ENCODE measurements at places on chromosomes 7 and 10.

DNA sequence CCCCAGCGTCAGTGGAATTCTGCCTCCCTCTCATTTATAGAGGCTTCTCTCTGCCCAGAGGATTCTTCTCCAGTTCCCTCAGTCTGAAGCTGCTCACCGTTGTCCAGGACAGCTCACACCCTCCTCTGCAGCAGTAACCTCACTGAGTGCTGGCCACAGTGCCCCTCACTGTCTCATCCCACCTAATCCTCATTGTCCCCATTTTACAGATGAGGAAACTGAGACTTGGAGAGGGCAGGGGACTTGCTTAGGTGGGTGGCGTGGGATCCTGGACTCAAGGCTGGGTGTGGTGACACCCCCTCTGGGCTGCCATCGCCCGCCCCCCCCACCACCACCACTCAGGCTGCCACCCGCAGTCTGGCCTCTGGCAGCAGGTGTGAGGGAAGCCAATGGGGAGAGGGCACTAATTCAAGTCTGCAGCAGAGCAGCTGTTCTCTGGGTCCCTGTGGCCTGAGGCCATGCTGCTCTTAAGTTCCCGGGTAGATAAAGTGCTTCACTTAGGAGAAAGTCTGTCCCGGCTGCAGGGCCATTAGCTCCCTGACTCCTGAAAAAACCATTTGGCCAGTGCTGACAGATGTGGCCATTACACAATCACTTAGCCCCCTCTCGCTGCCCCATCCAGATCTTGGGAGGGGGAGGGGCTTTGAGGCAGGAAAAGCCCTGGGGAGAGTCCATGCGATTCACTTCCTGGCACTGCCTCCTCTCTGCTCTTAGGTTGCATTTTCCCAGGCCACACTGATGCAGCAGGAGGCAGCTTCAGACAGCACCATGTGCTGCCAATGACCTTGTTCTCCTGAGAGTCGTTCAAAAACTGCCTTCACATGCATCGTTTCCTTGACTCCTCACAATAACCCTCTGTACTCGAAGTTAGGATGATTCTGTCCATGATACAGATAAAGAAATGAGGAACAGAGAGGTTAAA, 36.3 kb downstream of the DRGX start:
- peak; percentile 96 for DNase-seq

GRCh38 chr7:42611289-42611928, 300.5 kb downstream of the C7orf25 start:
- no peak for DNase-seq

DNA sequence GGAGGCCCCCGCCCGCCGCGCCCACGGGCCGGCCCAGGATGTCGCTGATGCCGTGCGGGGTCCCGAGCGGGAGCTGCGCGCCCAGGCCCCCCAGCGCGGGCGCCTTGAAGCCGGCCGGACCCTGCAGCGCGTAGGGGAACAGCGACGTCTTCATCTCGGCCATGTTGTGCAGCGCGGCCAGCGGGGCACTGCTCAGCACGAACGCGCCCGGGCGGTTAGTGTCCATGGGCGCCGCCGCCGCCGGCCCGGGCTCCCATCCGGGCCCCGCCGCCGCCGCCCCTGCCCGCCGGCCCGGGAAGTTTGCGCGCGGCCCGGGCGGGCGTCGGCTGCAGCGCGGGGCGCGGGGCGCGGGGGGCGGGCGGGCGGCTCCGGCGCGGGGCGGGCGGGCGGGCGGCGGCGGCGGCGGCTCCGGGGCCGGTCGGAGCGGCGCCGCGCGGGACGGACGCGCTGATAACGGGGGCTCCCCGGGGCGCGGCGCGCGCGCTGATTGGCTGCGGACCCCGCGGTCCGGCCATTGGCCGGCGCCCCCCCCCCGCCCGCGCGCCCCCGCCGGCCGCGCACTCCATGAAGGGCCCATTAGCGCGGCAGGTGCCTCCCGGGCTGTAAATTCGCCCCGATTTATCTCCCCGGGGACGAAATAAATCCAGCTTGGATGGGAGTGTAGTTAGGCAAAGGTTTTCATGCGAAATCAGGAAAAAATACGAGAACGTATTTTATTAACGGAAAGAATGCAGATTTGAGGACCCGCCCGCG, at the start of gene NKX6-2:
TSS of gene NKX6-2 (minus strand) at position 425 of the 753 bp plus-strand sequence. CDS start at position 226, 199 bp downstream.
- no peak for DNase-seq

- DNase-seq: no peak
Measured at GRCh38 chr10:34089253-34089652, 725.8 kb downstream of the PARD3 start.

DNA sequence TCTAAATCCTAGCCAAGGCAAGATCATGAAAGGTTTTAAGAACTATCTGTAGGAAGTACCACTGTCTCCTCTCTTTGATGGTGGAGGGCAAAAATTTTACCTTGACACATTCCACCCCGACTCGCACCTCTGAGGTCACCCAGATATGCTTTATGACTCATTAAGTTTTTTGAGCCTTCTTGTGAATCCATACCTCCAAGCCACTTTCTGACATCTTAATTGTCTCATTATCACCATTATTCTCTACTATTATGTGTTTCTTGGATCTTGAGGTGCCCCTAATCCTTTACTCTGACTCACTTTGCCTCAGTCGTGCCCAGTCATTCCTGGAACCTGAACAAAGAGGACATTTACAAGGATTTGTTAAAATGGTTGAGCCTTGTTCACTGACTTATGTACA, 146.6 kb downstream of the RAPGEF5 start:
- DNase-seq: no peak

GRCh38 chr7:6166443-6166891, 106.0 kb downstream of the CYTH3 start:
- no peak for DNase-seq

DNA sequence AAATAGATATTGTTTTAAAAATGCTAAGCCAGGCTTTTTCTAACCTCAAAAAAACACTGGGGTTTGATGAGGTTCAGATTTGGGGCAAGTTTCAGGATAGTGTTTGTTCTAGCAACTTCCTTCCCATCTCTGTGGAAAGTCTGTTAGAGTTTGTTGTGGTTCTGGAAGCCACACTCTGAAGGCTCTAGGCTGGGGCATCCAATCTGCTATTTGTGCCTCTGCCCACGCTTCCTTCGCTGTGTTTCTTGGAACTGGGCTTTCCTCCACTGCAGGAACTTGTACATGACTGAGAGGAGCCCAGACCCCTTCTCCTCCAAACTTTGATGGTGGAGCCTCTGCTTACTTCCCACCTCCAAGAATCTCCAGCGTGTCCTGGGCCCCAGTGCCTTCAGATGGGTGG, 108.5 kb upstream of the SLC25A13 start:
- no peak for DNase-seq

- no peak for DNase-seq
Measured at GRCh38 chr7:105209433-105209832, 179.3 kb downstream of the SRPK2 start.

DNA sequence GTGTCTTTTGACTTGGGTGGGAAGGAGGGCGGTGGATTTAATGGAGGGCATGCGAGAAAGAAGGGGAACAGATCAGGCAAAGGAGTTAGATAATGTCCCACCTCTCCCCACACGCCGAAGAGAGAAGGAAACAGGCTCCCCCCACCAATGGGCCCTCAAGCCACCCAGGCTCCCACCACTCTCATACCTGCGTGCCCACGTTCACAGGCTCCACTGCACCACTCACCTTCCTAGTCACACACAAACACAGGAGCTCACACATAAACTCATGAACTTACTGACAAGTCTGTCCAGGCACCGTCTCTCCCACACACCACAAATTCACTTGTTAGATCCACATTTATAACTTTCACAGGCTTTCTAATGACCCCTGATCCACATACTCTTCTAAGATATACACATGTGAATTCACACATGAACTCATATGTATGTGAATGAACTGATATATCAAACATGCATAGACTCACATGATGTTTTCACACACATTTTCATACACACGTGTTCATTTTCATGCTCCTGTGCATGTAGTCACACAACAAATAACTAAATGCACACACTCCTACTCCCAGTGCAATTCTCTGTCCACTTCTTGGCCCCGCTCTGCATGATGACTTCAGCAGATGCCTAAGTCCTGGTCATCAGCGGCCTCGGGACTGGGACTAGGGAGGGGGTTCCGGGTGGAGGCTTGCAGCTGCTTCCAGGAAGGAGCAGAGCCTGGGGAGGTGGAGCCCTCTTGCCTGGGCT, 1.5 kb downstream of the LZTS2 start:
- peak; percentile 73 for DNase-seq

- DNase-seq: no peak
Measured at GRCh38 chr10:5538892-5539651, 14.3 kb downstream of the CALML3 start.

GRCh38 chr10:132102071-132102716, 36.4 kb downstream of the JAKMIP3 start:
- no peak for DNase-seq

DNA sequence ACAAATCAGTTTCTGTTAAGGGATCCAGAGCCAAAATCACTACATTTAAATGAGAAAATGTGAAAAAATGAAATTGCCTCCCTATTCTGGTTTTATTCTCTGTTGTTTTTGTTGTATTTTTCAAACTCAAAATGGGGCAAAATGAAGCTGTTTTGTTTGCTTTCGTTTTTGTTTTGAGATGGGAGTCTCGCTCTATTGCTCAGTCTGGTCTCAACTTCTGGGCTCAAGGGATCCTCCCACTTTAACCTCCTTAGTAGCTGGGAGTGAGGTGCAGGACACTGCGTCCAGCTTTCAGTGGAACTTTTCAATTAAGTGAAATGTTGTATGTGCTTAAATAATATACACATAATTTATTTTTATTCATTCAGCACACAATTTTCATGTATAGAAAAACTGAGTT, 205.0 kb downstream of the SORCS1 start:
- no peak for DNase-seq

DNA sequence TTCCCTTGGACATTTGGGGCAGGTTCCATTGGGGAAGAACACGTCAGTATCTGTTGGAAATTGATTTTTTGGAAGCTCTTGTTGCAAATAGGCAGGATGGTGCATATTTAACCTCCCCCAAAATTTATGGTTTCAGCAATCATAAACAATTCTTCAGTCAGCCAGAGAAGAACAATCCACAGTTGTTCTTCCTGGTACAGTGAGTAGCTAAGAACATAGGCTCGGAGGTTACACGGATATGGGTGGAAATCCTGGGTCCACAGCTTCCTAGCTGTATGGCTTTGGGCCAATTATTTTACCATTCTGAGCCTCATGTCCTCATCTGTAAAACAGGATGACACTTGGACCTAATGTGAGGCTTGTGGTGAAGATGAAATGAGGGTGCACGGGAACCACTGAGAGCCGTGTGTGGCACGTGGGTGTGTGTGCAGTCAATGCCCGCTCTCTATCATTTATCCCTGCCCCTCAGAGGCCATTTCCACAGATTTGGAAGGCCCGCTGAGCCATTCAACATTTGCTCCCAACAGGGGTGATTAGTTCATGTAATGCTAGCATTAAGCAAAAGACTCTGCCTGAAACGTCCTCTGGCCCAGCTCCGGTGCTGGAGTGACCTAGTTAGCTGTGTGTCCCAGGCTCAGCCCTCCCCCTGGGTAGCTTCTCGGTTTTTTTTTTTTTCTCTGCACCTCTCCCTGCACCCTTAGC, 9.7 kb downstream of the CAMK1D start:
- DNase-seq: no peak

- DNase-seq: no peak
Measured at GRCh38 chr10:103889121-103889720, 28.8 kb downstream of the STN1 start.

DNA sequence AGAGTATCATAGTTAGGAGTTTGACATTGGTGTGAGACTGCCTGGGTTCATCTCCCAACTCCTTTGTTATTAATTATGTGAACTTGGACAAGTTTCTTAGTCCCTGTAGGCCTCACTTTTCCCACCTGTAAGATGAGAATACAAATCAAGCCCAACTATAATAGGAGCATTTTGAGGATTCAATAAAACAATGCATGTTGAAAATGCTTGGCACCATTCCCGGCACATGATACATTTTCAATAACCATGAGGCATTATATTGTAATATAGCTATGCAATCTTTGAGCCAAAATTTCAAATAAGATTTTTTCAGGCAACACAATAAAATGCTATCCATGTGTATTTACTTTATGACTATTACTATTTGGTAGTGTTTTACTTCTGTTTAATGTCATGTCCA, 229.0 kb upstream of the SP4 start:
- no peak for DNase-seq

GRCh38 chr7:155458111-155458877, at the start of gene EN2:
Gene EN2 (plus strand): TSS chr7:155458129. CDS start chr7:155458378, 249 bp downstream.
- peak; percentile 37 for DNase-seq

DNA sequence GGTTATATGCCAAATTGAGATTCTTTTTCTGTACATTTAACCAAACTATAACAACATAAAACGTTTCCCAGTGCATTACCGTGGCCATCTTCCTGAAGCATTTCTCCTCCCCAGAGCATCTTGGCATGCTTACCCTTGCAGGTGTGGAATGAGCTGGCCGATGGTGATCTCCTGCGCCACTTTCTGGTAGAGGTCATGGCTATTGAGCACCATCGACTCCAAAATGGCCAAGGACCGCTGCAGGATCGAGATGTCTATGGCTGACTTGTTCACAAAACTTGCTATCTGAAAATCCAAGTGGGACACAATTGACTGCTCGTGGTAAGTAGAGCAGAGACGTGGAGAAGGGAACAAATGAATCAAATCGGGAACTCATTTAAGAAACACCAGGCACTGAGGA, 223.9 kb downstream of the ELMO1 start:
- no peak for DNase-seq

DNA sequence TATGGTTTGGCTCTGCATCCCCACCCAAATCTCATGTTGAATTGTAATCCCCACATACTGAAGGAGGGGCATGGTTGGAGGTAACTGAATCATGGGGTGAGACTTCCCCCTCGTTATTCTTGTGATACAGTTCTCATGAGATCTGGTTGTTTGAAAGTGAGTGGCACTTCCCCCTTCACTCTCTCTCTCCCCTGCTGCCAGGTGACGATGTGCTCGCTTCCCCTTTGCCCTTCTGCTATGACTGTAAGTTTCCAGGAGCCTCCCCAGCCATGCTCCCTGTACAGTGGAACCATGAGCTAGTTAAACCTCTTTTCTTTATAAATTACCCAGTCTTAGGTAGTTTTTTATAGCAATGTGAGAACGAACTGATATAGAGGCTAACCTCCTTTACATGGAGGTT, 16.6 kb downstream of the PLPP4 start:
- DNase-seq: no peak

- DNase-seq: no peak
Measured at GRCh38 chr7:74672343-74672915, 14.9 kb downstream of the GTF2I start.

DNA sequence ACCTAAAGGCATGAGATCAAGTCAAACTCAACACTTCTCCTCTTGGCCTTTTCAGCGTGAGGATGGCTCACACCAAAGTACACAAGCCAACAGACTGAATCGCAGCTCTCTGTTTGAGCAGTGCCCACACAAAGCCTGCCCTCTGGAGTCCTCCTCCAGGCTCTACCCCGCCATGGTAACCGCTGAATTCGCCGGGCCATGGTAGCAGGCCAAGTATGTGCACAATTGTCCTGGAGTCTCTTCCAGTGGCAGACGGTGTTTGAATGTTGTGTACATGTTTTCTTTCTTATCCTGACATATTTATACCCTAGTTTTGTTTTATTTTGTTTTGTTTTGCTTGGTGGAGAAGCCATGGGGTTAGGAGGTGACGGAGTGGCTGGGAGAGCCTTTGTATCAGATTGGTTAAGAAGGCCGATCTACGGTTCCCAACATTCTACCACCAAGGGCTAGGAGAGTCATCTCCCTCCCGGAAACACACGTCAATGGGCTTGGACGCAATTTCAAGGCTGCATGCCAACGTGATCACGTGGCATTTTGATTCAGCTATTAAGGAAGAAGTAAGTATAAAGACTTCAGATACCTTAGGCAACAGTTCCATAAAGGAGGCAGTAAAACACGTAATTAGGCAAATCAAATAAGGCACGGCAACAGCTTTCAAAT, 12.1 kb upstream of the SHH start:
- no peak for DNase-seq

- peak; percentile 80 for DNase-seq
Measured at GRCh38 chr7:153381275-153382040, 621.9 kb downstream of the ACTR3B start.

- no peak for DNase-seq
Measured at GRCh38 chr7:155293721-155294510, 3.8 kb upstream of the INSIG1 start.
